Pericardium fibroblast (primary cell): ENCODE measurements at places on chromosomes 1 and 21. TPM values are rescaled to one million over a fixed set of nuclear protein-coding genes. Genes with fewer than 3 reads are reported as not detected.

TNFRSF4 gene
- not detected in 2 replicates for total RNA-seq

RIPPLY3 gene
- not detected in 2 replicates for total RNA-seq

CCDC24 gene
- 0.43 and 2.2 TPM in 2 replicates for total RNA-seq

MYBPHL gene
- not detected in 2 replicates for total RNA-seq

APCS gene
- not detected in 2 replicates for total RNA-seq

PTGS2 gene
- total RNA-seq: 10.3 and 55.0 TPM in 2 replicates

ERO1B gene
- total RNA-seq: 1.1 and 2.7 TPM in 2 replicates

MYOG gene
- total RNA-seq: 8.9 TPM in 1 of 2 replicates, not detected in the other

YBX1 gene
- total RNA-seq: 514 and 596 TPM in 2 replicates

CLDN17 gene
- total RNA-seq: not detected in 2 replicates

NHLH1 gene
- under 0.01 TPM in 1 of 2 replicates, not detected in the other for total RNA-seq

FLG2 gene
- total RNA-seq: not detected in 2 replicates

OMA1 gene
- 26.4 and 31.2 TPM in 2 replicates for total RNA-seq

S100A1 gene
- 0.12 and 0.17 TPM in 2 replicates for total RNA-seq
